Head of caudate nucleus (tissue), 42 donors: ENCODE measurements at places on chromosomes 4 and X.
A peak's percentile ranks its signal among the peaks of the same experiment; 100 is the strongest.

DNA sequence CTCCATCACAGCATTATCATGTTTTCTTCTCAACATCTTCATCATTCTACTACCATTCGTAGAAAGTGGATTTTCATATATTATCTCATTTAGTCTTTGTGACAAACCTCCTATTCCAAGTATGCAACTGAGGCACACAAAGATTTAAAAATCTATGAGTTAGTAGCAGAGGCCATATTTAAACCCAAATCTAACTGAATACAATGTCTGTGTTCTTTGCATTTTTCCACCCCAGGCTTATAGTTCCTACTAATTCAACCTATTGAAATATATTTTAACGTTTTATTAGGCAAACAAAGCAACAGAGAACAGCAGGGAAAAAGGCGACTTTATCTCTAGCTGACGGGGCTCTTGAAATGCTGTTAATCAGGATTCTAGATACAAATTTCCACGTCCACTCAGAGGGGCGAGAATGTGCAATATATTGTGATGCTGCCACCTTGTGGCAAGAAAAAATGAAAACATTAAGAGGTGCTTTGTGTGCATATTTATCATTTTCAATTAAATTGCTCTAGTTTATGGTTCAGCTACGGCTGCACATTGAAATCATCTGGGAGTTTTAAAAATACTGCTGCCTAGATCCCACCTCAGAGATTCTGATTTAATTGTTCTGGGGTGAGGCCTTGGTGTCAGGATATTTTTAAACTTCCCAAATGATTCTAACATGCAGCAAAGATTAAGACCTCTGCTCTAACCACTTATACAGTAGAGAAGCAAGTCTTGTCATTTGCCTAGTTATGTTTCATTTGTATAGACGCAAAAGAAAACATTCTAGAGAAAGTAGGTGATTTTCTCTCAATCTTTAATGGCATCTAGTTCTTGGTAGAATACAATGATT lies 315.9 kb downstream of the MAPK10 start:
- peak; percentile 61 for DNase-seq

DNA sequence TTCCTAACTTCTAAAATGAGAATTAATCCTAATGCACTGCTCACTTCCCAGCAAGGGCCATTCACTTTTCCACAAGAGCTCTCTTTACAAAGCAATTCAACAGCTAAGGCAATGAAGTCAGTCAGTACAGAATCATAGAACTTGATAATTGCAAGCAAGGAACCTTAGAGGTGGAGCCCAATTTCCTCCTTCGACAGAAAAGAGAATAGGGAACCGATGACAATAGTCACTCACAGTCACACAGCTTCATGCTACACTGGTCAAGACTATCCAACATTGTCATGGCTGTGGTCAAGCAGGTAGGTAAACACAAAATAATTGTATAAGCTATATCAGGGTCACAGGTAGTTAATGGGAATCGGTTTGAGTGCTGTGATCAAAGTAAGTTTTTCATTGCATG lies 90.0 kb downstream of the ELOVL6 start:
- no peak for DNase-seq

DNA sequence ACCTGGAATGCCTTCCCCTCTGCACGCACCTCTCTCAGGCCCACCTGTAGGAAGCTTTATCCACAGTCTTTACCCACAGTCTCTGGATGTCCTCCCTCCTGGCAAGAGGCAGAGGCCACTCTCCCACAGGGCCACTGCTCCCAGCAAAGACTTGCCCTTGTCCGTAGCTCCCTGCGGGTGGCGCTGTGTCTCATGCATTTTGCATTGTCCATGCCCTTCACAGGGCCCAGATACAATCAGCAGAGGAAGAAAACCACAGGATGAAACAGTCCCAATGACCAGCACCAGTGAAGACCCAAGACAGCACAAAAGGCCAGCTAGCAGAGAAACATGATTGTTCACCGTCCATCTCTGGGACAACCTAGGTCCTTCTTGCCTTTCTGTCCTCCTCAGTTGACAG lies 2.1 kb upstream of the NSG1 start:
- DNase-seq: no peak

- no peak for DNase-seq
Observed at GRCh38 chr4:140463614-140464013, 34.5 kb downstream of the MGAT4D start.

DNA sequence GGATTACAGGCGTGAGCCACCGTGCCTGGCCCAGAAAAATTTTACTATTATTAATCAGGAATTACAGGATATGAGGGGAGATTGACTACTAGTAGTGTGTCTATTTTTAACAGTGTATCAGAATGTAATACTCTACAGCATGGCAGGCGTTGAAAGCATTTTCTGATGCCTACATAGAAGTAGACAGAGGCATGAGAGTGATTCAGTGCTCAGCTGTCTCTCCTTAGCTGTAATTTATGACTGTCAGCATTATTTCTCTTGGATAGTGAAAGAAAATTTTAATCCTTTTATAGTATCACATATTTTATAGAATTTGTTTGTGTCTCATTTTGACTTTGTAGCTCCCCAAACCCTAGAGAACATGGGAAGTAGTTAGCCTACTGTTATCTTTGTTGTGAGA lies 20.7 kb downstream of the ARHGAP24 start:
- DNase-seq: no peak

GRCh38 chr4:14177987-14178386 lies 550.5 kb upstream of the BOD1L1 start:
- DNase-seq: no peak

GRCh38 chr4:42282081-42282901 lies 115.0 kb upstream of the SHISA3 start:
- peak; percentile 49 for DNase-seq

DNA sequence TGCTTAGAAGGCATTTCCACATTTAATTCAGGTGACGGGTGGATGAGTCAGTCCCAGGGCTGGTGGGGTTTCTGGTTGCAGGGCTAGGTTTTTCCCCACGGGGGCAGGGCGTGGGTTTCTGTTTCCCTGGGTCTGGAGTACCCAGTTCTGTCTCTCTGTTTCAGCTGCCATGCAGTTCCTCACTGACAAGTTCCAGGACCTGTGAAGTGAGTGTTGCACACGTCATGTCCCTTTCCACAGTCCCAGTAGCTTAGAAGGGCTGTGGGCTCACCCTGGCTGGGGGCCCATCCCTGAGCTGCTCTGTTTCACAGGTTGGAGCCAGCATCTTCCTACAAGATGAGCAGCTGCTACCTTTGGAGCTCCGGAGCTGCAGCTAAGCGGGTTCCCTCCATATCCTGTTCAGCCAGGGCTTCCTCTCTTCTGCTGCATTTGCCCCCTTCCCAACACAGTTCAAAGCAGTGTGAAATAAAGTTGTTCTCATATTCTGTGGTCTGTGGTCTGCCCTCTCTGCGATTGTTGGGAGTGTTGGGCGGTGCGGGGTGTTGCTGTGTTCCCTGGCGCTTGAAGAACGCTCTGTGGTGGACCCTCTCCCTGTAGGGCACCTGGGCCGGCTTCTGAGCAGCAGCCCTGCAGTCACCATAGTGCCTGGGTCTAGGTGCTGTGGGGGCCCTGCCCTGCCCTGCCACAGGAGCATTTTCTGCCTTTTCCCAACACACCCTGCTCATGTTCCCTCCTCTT lies 3.9 kb downstream of the LOC101059915 start:
- no peak for DNase-seq

GRCh38 chr4:6658597-6659075 lies 18.2 kb downstream of the MRFAP1 start:
- DNase-seq: peak; percentile 54

GRCh38 chr4:8832113-8832915 lies 39.3 kb downstream of the HMX1 start:
- peak; percentile 4 for DNase-seq

- no peak for DNase-seq
Observed at GRCh38 chr4:172357006-172357540, 543.9 kb downstream of the GALNTL6 start.

DNA sequence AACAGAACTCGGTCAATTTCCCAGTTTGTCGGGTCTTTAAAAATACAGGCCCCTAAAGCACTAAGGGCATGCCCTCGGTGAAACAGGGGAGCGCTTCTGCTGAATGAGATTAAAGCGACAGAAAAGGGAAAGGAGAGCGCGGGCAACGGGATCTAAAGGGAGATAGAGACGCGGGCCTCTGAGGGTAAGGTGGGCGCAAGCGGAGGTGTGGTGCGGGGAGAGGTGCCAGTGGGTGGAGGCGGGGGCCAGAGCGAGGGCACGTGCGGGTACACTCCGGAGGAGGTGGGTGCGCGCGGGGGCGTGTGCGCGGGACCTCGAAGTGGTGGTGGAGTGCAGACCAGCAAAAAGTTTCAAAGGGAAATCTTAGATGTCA lies 787 bp upstream of the TET2 start:
- DNase-seq: peak; percentile 18

GRCh38 chr4:1265351-1265750 lies 16.4 kb upstream of the CTBP1 start:
- no peak for DNase-seq

- no peak for DNase-seq
Observed at GRCh38 chr4:187157380-187157958, 433.8 kb upstream of the FAT1 start.

GRCh38 chr4:7540654-7541413 lies 106.1 kb upstream of the PSAPL1 start:
- no peak for DNase-seq

DNA sequence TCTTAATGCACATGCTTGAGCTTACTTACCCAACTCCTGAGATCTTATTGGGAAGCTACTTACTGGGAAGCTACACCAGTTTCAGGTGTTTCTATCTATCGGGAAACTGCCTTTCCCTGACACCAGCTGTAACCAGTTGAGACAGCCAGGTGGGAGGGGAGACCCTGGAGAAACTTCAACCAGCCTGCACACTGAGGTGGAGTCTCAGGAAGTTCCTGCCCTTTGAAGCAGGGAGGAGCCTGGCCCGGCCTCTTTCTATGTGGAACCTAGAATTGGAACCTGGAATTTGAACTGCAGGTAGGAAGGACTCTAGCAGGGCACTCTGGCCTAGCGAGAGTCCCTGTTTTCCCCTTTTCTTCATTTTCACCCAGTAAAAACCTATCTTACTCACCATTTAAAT lies 425.8 kb upstream of the PABPC4L start:
- no peak for DNase-seq

DNA sequence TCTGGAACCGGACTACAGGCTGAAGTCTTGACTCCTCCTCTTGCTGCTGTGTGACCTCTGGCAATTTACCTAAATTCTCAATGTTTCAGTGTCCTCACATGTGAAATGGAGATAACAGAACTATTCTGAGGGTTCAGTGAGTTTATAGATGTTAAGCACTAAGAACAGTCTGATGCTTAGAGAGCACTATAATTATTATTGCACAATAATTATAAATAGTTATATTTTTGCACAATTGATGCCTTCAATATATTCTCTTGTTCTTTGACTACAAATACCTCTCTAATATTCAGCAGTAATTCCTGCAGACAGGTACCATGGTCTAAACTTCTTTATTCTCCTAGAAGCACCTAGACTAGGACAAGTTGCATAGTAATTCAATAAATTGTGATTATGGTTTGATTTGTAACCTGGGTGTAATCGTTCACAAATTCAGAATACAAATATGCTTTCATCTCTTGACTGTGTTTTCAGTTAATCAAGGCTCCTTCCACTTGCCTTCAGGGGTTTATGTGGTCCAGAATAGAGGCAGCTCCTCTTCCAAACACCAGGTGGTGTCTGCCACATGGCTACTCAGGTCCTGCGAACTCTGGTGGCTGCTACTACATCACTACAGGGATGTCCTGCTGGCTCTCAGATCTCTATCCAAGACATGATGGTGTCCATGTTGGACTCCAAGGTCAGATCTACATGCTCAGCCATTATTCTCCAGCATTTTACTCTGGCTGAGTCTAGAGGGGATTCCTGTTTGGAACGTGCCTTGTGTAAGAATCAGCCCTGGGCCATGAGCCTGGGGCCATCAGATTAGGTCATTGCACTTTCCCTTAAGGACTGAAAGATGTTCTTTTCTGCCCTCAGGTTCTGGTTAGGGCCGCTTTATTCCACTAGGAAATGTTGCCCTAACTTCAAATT lies 103.4 kb downstream of the QRFPR start:
- DNase-seq: no peak

- DNase-seq: no peak
Observed at GRCh38 chr4:159280442-159281172, 177.7 kb downstream of the RAPGEF2 start.

GRCh38 chrX:79140731-79141130 lies 3.8 kb upstream of the GPR174 start:
- DNase-seq: no peak

- no peak for DNase-seq
Observed at GRCh38 chr4:94336303-94336702, 6.3 kb downstream of the HPGDS start.

GRCh38 chrX:82703551-82703950 lies 804.5 kb upstream of the POU3F4 start:
- no peak for DNase-seq

- DNase-seq: no peak
Observed at GRCh38 chr4:157005193-157005592, 33.6 kb upstream of the PDGFC start.

DNA sequence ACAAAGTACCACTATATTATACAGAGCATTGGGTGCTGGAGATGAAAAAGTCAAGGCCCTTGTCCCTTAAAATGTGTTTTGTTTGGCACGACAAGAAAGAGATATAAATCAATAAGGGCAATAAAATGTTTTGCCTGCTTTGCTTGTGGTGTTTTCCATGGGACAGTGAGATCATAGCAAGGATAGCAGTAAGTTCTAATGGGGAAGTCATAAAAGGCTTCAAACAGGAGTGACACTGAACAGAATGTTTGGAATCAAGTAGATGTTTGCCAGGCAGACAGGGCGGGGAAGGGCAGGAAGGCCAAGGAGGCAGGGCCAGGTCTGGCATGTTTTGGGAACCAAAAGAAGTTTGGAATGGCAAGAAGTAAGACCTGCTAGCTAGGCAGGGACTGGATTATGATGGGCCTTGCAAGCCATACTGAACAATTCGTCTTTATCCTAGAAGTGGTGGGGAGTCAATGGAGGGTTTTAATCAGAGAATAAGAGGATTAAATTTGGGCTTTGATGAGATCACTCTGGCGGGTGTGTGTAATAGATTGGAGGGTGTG lies 16.4 kb downstream of the FGF2 start:
- no peak for DNase-seq

DNA sequence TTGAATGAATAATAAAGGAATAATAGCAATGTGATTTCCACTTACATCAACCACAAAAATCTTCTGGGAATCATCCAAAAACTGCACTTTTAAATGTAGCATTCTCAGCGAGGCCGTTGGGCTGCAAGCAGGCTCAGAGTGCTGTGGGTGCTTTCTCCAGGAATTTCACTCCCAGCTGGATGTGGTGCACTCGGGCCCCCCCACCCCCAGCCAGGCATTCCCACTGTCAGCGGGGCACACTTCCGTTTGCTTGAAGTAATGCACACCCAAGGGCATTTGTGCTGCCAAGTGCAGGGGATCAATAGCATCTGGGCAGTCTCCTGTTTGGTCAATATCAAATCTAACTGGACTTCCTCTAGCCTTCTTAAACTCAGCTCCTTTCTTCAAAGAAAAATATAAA lies at the start of gene FRMD7:
FRMD7 (minus strand) TSS at position 278 of the 400 bp plus-strand sequence; CDS start at position 102, 176 bp downstream.
- DNase-seq: no peak

DNA sequence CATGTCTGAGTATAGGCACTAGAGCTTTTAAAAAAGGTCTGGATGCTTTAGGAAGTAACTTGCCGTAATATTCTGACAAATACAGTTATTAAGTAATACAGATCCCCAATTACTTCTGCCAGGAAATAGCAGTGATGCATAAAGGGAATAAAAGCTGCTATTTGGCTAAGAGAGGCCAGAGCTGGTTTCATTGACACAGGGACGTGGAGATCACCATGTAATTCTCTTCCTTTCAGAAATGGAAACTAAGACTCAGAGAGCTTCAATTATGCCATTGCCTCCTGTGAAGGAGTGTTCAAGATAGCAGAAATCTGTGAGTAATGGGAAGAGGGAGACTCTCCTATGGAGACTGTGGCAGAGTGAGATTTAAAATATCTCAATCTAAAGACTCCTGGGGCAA lies 238.1 kb downstream of the SLITRK2 start:
- DNase-seq: no peak

GRCh38 chrX:31092476-31092875 lies 20.6 kb upstream of the FTHL17 start:
- no peak for DNase-seq
